Thoracic aorta (tissue), 2 donors: ENCODE measurements at places on chromosomes 2 and 18.

- no peak for DNase-seq
Observed at GRCh38 chr2:64000630-64001381, 18.4 kb downstream of the VPS54 start.

GRCh38 chr2:65017335-65017734 is 28.1 kb downstream of the SLC1A4 start:
- no peak for DNase-seq

- DNase-seq, result no peak
Observed at GRCh38 chr2:216698895-216699294, 3.5 kb upstream of the IGFBP5 start.

DNA sequence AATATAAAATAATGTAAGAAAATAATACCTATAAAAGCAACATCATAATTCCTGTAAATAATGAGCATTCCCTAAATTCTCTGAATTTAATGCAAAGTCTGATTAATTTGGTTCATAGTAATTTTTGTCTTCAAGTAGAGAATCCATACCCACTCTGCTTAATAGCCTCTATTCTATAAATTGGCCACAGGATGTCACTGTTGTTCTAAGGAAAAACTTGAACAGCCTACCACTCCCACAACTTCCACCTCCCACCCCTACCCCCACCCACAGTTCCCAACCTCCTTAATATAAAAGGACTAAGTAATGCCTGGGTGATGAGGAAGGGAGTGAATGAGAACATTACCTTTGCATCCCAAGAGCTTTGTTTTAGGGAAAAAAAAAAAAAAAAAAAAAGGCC is 27.2 kb upstream of the BBS5 start:
- no peak for DNase-seq

- DNase-seq, result no peak
Observed at GRCh38 chr2:237558961-237559641, 7.3 kb upstream of the PRLH start.

DNA sequence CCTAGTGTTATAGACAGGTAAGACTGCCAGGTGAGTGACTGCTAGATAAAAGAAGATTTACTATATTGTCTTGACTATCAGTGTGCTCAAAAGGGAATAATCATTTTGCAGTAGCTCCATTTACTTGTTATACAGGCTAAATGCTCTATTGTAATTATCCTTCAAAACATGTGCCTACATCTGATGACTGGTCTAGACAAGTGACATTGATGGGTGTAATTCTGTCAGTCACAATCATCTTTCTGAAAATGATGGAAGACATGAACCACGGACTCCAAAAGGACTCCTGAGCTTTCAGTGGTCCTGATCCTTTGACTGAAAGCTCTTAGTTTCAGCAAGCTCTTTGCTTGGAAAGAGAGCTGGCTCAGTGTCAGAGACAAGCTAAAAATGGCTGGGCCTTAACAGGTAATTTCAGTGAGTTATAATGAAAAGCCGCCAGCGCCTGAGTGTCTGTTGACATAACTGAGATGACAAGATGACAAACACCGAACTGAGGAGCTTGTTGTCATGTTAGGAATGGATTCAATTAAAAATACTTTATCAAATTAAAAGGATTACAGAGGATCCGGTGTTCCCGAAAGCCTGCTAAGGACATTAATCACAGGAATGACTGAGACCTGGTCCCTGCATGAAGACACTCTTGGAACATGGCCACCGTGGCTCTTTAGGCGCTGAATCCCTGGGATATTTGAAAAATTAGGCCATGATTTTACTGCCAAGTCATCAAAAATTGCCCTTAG is 141.7 kb downstream of the CMPK2 start:
- DNase-seq, result no peak

GRCh38 chr2:197647961-197648690 is 27.3 kb downstream of the RFTN2 start:
- no peak for DNase-seq

DNA sequence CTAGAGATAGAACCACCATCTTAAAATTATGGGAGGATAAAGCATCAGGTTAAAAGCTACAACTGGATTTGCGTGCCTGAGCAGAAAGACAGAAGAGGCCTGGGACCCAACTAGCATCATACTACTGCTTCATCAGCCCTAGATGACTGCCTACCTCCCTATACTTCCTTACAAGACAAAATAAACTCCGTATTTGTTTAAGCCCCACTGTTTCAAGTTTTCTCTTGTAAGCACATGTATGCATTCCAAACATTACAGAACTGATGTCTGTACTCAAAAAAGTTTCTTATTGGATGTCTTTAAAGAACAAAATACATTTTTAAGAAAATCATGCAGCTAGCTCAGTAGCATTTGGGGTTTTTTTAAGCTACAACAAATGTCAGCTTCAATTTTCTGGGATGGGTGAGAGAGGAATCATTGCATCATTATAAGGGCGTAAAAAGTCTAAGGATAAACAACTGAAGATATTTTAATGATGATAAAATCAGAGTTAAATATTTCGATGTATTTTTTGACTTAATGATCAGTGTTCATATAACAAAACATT is 213.1 kb downstream of the EXOC6B start:
- DNase-seq, result no peak

GRCh38 chr2:44075541-44075940 is 79.8 kb upstream of the LRPPRC start:
- no peak for DNase-seq

- DNase-seq, result no peak
Observed at GRCh38 chr2:207448006-207448405, 81.8 kb upstream of the CREB1 start.

DNA sequence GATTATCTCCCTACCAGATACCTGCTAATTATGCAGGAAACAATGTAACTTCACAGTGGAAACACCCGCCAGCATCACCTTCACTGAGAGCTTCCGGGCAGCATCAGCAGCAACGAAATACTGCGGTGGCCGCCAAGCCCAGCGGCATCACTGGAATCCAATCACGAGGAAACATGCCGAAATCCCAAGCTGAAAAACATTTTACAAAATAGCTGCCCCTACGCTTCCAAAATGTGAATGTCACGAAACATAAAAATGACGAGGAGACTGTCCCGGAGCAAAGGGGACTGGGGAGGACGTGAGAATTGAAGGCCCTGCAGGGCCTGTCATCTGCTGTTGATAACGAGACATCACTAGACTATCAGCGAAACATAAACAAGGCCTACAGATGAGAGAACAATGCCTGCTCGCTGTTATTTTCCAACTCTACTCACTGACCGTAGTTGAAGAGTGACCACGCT is 82.6 kb downstream of the HDAC4 start:
- DNase-seq, result no peak

- DNase-seq, result no peak
Observed at GRCh38 chr2:50584185-50584584, 447.7 kb downstream of the NRXN1 start.

DNA sequence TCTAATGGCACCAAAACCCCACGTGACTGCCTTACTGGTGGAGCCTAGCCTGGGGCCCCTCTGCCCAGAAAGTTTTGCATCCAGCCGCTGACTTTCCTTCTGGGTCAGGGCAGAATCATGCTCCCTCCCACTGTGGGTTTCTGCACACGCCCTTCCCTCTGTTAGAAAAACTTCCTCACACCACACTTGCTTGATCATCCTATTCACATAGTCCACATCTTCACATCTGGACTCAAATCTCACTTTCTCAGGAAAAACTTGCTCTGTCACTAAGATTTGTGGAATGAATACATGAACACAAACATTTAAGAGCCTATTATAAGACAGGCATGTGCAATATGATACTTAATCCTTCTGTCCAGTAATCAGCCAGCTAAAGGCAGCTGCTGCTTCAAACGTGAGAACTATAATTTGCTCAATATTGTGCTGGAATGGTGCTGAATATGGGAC is 274.7 kb downstream of the RND3 start:
- DNase-seq, result no peak

DNA sequence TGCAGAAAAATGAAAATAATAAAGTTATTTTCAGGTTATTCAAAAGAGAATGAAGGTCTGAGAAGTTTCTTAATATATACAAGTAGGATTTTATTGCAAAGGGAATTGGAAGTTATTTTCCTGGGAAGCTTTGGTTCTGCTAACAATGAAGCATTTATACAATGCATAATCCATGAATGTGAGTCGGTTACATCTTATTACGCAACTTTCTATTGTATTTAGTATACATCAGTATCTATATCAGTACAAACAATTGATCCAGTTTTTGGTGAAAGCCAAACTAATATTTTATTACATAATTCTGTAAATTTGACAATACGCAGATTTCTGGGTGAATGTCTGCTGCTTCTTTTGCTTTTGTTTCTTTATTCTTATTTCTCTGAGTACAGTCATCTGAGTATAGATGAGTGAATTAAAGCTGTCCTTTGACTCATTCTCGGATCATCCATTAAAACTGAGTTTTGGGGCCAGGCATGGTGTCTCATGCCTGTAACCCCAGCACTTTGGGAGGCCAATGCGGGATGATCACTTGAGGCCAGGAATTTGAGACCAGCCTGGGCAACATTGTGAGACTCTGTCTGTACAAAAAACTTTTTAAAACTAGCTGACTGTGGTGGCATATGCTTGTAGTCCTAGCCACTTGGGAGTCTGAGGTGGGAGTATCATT is 108.5 kb downstream of the SOCS6 start:
- no peak for DNase-seq

DNA sequence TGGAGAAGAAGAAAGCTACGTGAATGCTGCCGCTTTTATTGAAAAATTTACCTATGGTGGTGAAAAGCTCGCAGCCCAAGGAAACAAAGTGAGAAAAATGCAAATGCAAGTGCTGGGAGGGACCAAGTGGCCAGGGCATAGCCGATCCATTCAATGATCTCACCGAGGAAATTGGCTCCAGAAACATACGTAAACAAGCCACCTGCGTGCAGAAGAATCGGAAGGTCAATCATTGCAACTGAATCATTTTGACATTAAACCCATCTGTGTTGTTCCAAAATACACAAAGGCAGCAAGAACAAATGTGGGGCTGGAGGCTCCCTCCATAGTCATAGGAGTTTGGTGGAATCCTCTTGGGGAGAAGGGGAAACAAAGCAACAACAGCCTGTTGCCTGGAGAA is 51.5 kb downstream of the SRD5A2 start:
- DNase-seq, result no peak

- no peak for DNase-seq
Observed at GRCh38 chr18:13582178-13582670, 144.1 kb downstream of the FAM210A start.

DNA sequence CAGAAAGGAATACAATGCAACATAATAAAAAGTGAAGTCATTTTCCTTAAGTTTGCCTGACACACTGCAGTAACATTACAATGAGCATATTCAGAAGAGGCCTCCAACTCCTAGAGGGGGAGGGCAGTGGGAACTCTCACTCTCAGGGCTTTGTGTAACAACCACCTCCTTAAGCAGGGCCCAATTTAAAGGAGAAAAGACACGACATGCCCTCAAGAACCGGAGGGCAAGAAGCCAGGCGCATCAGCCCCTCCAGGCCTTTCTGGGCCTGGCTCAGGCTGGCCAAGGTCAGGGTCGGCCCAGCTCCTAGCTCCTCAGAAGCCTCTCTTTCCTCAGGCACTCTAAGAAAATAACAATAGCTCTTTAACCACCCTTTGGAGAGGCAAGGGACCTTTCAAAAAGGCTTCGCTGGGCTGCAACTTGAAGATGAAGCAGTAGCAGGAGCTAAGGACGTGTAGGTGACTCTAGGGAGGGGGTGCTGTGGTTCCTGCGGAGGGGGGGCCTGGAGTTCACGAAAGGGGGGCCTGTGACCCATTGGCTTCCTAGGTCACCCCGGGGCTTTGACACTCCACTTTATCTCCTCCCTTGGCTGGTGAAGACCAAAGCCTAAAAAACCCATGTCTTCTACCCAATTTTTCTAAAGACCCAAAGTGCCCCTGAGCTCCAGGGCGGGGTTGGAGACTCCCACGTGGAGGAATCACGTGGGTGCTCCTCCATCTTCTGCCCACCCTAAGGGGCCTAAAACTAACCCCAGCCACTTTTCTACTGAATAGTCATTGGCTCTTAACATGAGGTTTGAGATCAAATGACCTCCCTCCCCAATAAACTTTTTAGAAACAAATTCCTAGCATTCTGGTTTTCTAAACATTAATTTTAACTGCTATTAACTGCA is 13.3 kb downstream of the SERTAD2 start:
- no peak for DNase-seq

DNA sequence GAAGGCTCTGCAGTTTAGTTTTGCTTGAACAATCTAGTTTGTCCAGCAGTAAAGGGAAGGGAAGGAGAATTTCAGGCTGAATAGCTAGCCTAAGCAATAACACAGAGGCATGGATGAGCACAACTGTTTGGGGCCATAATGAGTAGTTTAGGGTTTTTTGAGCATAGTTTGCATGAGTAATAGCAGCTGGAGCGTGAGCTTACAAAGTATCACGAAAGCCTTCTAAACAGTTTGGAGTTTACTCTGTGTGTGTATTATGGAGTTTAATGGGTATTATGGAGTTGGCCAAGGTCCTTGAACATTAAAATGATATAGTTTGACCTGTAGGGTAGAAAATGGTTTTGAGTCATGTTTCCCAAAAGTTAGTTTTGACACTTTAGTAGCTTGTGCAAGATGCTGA is 782.3 kb downstream of the ERBB4 start:
- no peak for DNase-seq

DNA sequence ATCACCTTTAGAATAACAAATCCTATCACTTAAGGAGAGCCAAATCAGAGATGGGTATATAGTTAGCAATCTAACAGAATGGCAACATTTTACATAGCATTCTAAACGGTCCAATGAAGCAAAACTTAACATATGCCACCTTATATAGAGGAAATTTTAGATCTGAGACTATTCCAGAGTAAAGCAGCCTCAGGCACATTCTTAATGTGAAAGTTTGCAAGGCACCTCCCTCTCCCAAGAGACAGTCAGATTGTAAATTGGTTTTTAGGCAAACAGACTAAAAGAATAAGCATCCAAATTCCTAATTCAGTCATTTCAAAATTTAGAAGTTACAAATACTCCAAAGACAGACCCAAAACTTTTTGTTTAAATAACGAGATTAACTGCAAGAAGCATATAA is 292.9 kb downstream of the STK39 start:
- no peak for DNase-seq

DNA sequence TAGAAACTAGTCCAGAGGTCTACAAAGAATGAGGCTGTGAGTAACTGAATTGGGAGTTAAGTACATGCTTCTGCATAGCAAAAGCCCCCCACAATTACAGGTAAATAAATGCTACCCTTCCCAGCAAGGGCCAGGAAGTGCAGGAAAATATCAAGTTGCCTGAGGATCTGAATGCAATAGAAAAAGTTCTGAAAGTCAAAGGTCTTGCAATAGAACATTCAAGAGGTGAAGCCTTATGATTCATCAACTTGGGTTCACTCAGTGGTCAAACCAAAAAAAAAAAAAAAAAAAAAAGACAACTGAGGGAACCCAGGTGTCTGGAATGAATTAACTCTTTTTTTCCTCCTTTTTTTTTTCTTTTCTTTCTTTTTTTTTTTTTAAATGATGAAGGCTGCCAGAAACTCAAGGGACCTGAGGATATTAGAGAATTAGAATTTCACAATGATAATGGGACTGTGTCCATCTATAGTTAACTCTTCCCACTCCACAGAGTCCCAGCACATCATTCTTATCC is 42.9 kb upstream of the RFX8 start:
- DNase-seq, result no peak
